ENCODE measurements at places on chromosomes 2 and 18.

DNA sequence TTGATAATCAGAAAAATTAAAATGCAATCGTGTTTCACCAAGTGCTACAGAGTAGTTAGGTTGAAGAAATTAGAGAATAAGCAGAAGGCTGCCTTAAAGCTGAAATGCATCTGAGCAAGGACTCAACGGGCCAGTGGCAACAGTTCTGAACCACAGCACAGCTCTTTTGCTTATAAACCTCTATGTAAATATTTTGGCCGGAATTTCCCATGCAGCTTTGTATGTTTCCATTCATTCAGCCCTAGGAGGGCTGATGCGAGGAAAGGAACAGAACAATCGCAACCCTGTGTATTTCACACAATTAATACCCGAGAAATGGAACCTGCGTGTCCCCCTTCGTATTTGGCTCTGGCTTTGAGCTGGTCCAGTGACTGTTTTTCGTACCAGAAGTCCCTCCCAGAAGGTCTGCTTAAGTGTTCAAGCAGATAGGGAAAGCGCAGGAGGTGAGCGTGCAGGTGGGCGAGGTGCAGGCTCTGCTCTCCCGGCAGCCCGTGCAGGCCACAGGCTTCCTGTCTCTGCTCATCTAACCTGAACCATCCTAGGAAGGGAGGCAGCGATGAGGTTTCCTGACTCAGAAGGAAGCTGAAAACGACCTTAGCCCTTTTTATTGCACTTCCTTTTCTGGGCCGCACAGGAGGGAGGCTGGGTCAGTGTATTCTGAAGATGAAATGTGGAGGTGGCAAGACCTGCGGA lies 67.3 kb downstream of the ASB1 start:
- peak; percentile 37 for DNase-seq

- DNase-seq = no peak
These were observed 180.7 kb upstream of the ID2 start for GRCh38 chr2:8501061-8501720.

DNA sequence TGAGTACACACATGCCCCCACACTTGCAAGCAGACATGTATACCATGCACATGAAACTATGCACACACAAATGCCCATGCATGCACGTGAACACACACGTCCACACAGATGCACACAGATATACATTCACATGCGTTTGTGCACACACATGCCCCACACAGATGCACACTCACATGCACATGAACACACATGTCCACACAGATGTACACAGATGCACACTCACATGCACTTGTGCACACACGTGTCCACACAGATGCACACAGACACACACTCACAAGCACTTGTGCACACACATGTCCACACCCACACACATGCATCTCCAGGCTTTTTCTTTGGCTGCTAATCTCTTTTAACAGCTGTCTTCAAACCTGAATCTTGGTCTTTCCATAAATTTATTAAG lies 31.1 kb downstream of the SNTG2 start:
- DNase-seq = no peak

DNA sequence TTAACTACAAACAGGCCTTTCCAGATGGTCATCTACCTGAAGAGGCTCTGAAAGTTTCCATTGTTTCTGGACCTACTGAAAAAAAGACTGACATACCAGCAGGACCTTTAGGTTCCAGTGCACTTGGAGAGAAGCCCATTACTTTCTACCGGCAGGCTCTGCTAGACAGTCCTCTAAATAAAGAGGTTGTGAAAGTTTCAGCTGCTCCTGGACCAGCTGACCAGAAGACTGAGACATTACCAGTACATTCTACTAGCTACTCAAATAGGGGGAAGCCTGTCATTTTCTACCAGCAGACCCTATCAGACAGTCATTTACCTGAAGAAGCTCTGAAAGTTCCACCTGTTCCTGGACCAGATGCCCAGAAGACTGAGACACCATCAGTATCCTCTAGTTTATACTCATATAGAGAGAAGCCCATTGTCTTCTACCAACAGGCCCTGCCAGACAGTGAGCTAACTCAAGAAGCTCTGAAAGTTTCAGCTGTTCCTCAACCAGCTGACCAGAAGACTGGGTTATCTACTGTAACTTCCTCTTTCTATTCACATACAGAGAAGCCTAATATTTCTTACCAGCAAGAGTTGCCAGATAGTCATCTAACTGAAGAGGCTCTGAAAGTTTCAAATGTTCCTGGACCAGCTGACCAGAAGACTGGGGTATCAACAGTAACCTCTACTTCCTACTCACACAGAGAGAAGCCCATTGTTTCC lies 65.8 kb downstream of the ALMS1 start:
- no peak for DNase-seq

- no peak for DNase-seq
These were observed 131.1 kb downstream of the CCDC102B start for GRCh38 chr18:68928762-68929675.

GRCh38 chr2:151718796-151719195 lies 15.5 kb downstream of the NEB start:
- no peak for DNase-seq

DNA sequence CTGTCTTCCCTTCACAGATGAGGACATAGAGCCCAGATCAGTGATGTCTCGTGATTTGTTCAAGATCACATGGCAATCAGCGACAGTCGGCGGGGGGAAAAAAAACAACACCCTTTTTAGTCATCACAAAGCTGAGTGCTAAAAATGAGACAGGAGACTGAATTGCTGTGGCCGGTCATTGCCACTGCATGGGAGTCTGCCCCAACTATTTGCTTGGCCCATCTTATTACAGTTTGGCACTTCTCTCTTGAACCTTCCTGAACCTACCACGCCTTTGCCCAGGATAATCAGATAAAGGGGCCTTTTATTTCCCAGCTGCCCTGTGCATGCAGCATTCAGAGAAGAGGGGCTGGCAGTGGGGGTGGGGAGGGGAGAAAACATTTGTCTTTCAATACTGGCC lies 42.7 kb downstream of the SETBP1 start:
- peak; percentile 35 for DNase-seq

GRCh38 chr2:37554155-37554510 lies 117.3 kb downstream of the CDC42EP3 start:
- no peak for DNase-seq

GRCh38 chr2:109343460-109343859 lies 214.5 kb downstream of the SH3RF3 start:
- no peak for DNase-seq

DNA sequence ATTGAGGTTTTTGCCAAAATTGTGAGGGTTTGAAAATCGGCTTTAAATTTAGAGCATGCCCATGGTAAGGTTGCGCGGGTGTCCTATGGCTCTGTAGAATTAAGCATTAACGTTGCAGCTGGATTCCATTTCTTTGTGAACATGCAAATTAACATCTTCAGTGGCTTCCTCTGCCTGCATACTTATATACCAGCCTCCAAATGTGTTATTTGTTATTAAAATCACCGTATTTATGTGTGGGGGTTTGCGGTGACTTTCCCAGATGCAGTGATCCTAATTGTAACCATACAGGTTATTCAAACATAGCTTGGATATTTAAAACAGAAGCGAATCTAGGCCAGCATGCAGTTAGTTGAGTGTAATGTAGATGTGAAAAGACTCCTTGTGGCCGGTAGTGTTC lies 80.2 kb downstream of the TGOLN2 start:
- DNase-seq = no peak

DNA sequence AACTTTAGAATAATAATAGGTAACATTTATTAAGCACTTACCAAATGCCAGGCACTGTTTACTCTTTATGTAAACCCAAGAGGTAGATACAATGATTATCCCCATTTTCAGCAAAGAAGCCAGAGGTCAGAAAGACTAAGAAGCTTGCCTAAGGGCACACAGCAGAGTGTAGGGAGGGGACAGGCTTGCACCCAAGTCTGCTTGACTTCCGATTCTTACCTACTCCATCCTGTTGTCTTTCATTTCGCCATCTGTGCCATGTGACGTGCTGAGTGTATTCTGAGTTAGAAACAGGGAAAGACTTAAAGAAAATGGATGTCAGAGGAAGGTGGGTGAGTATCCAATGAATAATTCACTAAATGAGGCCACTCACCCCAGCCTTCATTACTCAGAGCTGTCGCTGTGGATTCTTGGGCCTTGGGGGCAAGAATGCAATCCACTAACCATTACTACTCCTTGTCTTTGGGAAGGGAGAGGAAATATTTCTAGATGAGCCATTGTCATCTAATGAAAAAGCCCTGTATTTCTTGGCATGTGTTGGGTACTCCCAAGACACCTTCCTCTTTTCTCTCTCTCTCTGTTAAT lies 76.4 kb upstream of the BCL11A start:
- no peak for DNase-seq

GRCh38 chr18:45666520-45666919 lies 51.2 kb downstream of the SLC14A2 start:
- no peak for DNase-seq

- DNase-seq = no peak
These were observed 1274.5 kb upstream of the CRIM1 start for GRCh38 chr2:35081001-35081621.

DNA sequence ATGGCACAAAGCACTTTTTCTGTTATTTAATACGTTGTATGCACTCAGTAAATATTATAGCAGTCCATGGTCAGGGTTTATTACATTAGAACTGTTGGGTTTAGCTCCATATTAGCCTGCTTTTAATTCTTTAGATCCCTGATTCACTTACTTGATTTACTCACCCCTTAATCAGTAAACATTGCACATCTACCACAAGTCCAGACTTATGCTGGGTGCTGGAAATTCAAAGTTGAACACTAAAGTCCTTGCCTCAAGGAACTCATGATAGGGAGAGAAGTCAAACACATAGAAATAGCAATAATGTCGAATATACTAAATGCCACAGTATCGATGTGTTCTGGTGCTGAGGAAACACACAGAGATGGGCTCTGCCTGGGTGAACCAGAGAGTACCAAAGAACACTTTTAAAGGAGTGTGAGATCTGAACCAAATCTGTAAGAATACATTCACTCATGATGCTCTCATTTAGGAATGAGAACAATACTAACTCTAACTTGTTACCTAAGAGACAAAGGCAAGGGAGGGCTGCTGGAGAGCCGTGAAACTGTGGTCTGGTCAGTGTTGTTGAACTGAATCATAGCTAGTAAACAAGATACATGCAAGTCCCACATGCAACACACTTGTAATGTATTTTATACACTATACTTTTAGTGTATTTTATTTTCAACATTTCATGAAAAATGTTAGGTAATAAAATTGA lies 4.9 kb downstream of the STAT4 start:
- DNase-seq = no peak

DNA sequence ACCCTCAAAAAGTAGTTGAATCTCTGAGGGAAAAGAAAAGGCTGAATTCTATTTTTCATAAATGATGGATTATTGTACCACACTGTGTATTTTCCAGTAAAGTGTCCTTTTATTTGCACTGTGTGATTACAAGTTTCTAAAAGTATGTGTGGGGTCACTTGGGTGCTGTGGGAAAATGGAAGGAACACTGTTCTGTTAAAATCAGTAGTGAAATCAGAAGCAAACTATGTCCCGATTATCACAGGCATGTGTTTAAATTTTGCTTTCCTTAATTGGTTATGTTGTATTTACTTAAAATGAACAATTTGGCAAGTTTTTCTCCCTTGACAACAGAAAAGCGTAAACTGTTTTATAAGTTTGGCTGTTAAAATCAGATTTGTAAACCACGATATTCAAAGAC lies 353.1 kb downstream of the ARHGAP15 start:
- DNase-seq = no peak

- no peak for DNase-seq
These were observed 12.6 kb downstream of the NOP58 start for GRCh38 chr2:202278036-202278760.

DNA sequence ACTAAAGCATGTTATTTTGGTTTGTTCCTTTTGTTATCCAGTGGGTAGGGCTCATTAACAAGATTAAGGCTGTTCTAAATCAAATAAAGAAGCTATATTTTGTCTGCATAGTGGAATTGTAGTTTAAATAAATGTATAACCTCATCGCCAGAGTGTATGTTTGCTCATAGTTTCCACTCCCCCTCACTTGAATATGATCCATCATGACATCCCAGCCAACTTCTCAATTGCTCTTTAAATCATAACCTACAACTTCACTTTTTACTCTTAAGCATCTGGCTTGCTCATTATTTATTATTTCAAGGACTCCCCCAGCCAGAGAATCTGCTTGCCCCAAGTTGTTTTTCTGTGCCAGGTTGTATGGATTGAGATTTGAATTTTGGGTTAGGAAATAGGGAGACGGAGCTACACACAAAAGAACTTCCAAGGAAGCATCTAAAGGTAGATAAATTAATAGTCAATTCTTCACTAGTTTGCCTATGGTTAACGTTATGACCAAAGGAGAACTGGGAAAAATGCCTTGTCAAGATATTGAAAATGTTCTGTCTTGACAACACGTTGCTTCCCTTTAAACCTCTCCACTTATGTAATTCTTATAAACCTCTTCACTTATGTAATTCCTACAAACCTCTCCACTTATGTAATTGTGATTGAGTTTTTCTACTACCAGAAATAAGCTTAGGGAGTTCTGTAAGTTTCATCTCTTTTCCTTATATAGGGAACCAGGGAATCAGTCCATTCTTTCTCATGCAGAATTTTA lies 55.4 kb upstream of the UPP2 start:
- DNase-seq = no peak

GRCh38 chr2:20670315-20671035 lies 3.5 kb downstream of the GDF7 start:
- no peak for DNase-seq

DNA sequence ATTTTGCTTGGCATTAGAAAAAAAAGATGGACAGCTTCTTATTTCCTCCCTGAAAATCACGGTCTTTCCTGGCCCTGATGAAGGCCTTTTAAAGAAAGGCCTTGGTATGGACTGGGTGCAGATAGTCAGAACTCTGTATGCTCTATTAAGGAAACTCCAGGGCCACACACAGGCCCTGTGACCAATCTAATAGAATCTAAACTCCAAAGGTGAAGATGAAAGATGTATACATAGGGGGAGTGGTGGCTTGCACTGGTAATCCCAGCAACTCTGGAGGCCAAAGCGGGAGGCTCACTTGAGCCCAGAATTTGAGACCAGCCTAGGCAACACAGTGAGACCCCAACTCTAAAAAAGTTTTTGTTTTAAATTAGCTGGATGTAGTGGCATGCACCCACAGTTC lies 37.3 kb downstream of the OXER1 start:
- no peak for DNase-seq

- no peak for DNase-seq
These were observed 37.6 kb downstream of the CRACDL start for GRCh38 chr2:98898423-98898841.

DNA sequence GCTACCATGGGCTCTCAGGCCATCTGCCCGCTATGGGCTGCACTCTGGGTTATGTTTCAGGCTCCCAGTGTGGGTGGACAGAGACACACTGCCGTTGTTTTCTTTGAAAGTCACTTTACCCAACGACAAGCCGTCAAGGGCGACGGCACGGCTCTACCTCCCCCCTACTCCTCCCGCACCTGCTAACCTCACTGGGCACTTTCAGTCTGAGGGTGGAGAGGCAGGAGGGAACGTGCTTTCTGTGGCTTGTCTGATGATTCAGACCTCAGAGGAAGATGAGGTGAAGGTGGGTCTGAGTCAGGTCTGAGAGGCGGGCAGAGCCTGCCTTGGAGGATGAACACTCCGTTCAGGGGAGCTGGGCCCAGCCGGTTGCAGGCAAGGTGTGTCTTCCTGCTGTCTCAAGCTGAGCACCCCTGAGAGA lies 147.6 kb upstream of the HDAC4 start:
- peak; percentile 90 for DNase-seq

All from stimulated activated CD4-positive, alpha-beta T cell treated with anti-CD3 and anti-CD28 coated beads, Interleukin-1b, Interleukin-23, amount 100 ng/mL, for 48 hours (primary cell).